Cerebellar nuclear complex (tissue), 1 donor: ENCODE measurements at places on chromosomes 2 and 18.

DNA sequence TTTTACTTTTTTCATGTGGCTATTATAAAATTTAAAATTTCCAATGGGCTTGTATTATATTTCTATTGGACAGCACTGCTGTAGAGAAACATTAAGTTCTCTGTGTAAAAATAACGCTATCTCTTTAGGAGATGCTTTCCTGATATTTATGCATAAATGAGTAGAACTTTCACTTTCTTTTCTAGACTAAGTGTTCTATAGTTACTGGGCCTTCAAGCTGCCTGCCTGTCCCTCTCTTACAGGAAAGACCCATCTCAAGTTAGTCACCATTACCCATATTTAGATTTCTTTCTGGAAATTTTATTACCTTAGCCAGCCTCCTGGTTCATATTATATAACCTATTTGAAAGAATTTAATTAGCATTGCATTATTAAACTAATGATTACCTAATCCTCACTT, 4.8 kb downstream of the ITGA4 start:
- no peak for DNase-seq

DNA sequence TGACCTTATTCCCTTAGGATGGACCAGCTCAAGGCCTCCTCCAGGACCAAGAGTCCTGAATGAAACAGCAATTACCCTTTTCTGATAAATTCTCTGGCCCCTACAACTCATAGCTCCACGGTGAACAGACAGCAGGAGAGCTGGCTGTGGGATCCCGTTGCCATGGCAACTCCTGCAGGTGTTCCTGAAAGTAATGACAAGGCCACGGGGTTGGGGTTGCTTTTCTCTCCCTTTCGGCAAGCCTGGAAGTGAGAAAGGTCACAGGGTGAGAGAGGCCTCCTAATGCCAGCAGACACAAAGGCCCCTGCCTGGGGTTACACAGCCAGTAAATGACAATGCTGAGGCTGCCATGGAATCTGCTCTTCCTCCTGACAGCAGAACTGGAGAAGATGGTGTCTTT, 403.0 kb downstream of the NBAS start:
- DNase-seq: no peak

GRCh38 chr2:38557981-38558380, 44.7 kb downstream of the HNRNPLL start:
- no peak for DNase-seq

GRCh38 chr2:235114286-235114685, 162.5 kb downstream of the SH3BP4 start:
- DNase-seq: no peak

DNA sequence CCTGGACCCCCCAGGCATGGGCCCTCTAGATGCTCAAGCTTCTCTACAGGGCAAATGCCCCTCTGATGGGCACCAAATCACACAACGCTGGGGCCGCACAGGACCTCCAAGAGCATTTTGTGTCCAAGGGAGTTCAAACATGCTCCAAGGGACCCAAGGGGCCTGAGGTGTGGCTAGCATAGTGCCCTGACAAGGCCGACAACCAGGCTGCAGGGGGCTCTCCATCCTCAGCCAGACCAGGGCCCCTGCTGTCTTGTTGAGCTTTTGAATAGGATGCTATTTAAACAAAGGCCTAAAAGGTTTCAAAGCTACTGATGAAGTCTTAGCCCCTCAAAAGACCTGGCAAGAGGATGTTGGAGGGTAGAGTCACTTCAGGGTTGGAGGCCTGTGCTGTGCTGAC, 33.1 kb downstream of the EN1 start:
- DNase-seq: no peak

GRCh38 chr18:44507729-44508325, 172.9 kb upstream of the SETBP1 start:
- no peak for DNase-seq

- no peak for DNase-seq
Observed at GRCh38 chr18:44130376-44130942, 550.2 kb upstream of the SETBP1 start.

GRCh38 chr2:199751492-199752120, 99.4 kb downstream of the FTCDNL1 start:
- no peak for DNase-seq

- DNase-seq: no peak
Observed at GRCh38 chr18:40485318-40485717, 1469.7 kb upstream of the PIK3C3 start.
